ENCODE measurements at places on chromosomes 6 and 20.

- DNase-seq = no peak
Observed at GRCh38 chr20:49279677-49280462, 2.0 kb upstream of the ZNFX1 start.

- DNase-seq = no peak
Observed at GRCh38 chr6:167941822-167942221, 55.6 kb upstream of the KIF25 start.

DNA sequence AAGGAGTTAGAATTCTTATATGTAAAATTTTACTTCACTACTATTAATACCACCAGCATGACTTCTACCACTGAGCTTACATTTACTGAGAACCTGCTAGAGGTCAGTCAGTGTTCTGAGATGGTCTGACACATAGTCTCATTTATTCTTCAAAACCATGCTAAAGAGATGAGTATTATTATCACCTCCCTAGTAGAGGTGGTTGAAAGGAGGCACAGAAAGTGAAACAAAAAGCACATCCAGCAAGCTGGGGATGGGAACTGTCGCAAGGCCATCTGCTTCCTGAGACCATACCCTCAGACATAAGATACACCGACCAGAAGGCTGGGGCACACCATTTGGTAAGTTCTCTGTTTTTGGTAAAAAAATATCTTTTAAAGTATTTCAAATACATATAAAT is 137.7 kb downstream of the INSM1 start:
- no peak for DNase-seq

- DNase-seq = no peak
Observed at GRCh38 chr6:156807028-156807427, 29.9 kb downstream of the ARID1B start.

DNA sequence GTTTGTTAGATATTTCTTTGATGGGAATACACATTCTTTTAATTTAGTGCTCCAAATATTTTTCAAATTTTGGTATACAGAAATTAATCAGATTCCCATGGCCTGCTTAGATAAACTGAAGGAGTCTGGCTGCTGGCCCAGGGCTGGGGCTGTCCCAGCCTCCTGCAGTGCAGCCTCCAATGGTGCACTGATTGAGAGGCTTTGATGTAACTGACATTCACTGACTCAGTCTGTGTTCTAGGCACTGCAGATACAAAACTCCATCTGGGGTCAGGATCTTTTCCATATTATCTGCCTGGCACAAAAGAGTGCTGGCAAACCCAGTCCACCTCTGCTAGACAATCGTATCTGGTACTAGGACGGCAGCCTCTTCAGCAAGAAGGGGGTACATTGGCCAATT is 64.8 kb downstream of the GRIK2 start:
- no peak for DNase-seq

DNA sequence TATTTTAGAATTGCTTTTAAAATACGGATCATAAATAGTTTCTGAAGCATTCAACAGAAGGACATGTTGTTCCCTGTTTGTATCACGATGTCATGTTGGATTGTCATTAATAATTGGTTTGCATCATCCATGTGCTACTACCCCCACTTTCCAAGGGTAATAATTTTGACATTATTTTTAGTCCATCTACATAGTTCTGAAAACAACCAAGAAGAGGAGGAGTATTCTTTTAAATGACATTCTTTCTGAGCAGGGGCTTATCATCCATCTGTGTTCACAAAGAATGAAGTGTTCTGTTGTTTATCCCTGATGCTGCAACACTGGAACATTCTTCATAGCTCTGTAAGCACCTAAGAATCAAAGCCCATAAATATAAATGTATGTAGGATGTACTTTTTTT is 151.0 kb upstream of the CITED2 start:
- DNase-seq = no peak

Measured in kidney glomerular epithelial cell (primary cell).